ENCODE measurements at places on chromosomes 12 and 14. TPM values are rescaled to one million over a fixed set of nuclear protein-coding genes. Genes with fewer than 3 reads are reported as not detected.

The NXPH4 gene
- 2.8 TPM for total RNA-seq

The LIMA1 gene
- total RNA-seq, result 65.5 TPM

The SAMD15 gene
- total RNA-seq, result 0.86 TPM

GRCh38 chr12:57072661-57073060, 5.9 kb downstream of the NEMP1 start:
- peaks cover 12% of the 10 kb centered on the region for H3K4me1 ChIP-seq
- H3K4me3 ChIP-seq, result no peak overlapping the region
- H3K27ac ChIP-seq, result peak overlapping the region; percentile 22
- DNase-seq, result no peak

The ATL1 gene
- total RNA-seq, result 3.2 TPM

GRCh38 chr12:7450667-7451066, 6.7 kb upstream of the CD163L1 start:
- peaks cover 7% of the 10 kb centered on the region for H3K4me1 ChIP-seq
- DNase-seq, result peak; percentile 41

The PMCH gene
- total RNA-seq, result not detected
